NCI-H2171 treated with DMSO at 0.1 percent for 48 hours (cell line): ENCODE measurements at places on chromosomes 6 and 20.

DNA sequence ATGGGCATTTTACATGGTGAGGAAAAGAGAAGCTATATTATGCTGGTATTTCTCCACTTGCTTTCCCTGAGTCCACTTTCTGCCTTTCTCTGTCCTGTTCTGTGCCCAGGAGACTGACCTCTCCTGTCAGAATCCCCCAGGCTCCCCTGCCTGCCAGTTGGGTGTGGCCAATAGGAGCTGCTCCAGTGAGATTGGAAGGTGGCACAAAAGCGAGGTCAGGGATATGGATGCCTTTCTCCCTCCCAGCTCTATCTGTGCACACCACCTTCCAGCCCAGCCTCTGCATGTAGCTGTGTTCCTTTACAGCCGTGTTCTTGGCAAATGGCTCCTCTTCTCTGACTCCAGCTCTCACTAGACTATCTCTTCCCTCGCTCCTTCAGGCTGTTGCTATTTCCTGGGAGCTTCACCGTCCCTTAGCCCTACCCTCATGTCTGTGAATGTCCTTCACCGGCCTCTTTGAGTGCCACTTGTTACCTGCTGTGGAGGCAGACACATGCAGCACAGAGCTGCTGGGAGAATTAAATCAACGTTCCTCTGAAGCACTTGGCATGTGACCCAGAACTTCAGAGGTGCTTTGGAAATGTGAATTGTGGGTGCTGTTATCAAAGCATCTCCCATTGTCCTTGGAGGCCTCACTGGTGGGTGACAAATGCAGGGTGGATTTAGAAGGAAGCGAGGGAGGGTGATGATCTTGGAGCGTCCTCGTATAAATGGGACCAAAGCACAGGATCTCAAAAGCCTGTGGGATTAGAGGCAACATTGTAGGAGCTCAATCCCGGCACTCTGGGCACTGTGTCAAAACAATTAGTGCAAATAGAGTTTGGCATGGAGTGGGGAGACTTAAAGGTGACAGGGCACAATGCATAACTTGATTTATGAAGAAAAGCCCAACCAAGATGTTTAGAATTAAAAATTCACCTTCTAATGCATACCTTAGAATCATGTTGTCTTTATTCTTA is 28.9 kb upstream of the RALGAPA2 start:
- DNase-seq: no peak

GRCh38 chr20:1190847-1191246 is 6.1 kb upstream of the TMEM74B start:
- no peak for DNase-seq

GRCh38 chr6:104705095-104705707 is 154.5 kb downstream of the HACE1 start:
- DNase-seq: no peak

DNA sequence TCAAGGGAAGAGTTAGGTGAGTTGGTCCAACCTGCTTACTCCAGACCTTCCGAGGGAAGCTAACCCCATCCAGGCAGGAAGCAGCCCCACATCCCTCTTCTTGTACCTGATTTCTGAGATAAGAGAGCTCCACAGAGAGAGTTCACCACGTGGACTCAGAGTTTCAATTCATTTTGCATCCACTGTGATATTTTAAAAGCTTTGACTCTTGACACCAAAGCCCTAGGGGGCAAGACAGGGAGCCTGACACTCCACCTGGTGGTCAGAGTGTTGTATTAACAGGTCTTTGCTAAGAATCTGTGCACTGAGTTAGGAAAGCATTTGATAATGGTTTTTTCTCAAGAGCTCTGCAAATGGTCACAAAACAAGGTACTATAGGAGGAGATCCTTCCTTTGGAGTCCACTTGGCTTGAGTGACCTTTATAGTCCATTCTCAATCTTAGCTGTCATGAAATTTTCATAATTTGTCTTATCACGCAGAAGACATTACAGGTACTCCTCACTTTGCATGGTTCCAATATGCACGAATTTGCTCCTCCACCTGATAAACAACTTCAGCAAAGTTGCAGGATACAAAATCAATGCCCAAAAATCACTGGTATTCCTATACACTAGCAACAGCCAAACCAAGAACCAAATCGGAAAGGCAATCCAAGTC is 56.2 kb upstream of the RIPOR2 start:
- DNase-seq: peak; percentile 71

DNA sequence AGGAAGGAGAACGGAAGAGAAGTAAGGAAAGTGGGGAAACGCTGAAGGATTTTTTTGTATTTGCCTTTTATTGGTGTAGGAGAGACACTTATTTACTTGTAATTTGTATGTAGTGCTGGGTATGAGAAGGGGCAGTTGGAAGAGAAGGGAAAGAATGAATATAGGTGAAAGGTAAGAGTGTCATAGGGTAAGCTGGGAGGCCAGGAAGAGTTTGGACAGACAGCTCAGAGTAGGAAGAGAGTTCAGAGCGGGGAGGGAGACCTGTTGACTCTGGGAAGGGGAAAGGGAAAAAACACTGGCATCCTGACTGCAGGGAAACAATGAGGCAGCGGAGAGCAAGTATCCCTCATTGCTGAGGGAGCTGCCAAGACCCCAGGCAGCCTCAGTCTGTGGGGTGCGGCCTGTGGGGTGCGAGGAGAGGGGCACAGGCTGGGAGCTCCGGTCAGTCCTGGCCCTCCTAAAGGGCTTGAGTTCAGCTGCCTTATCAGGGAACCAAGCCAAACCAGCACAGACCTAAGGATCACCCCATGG is 3.1 kb downstream of the TRAF3IP2 start:
- no peak for DNase-seq
